SK-N-MC (cell line): ENCODE measurements at places on chromosomes 7 and 10.

- no peak for DNase-seq
These were observed 562.9 kb upstream of the ADARB2 start for GRCh38 chr10:2300231-2300630.

GRCh38 chr7:12839508-12840153 lies 152.2 kb downstream of the ARL4A start:
- no peak for DNase-seq

- no peak for DNase-seq
These were observed 59.8 kb downstream of the CPVL start for GRCh38 chr7:29086545-29086944.

DNA sequence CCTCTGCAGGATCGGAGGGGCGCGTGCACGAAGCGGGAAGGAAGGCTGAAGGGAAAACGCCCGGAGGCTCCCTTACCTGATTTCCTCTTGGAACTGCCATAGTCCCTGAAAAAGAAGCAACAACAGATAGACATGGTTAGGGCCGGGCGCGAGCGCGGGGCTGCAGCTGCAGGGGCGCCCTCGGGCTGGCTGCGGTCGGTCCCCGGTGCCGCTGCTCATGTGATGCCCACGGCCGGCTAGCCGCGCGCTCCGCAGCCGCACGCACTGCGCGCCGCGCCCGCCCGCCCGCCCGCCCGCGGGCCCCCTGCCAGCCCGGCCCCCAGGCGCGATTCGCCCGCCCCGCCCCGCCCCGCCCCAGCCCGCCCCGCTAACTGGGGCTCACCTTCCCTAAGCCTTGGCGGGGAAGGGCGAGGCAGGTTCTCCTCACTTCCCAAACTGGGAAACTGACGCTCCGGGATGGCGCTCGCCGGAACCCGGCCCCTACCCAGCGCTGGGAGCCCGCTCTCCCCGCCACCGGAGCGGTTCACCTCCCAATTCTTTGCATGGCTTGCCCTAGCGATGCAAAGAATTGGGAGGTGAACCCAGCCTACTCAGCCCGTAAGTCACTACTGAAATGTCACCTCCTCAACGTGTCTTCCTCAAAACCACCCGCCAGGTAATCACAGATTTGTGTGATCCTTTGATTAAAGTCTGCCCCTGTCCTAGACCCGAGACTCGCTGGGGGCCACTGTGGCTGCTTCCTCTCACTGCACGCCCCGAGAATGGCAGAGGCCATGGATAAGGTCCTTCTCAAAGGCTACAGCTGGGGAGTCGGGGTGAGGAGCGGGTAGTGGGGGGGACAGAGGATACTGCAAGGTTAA lies 162.2 kb downstream of the SH3PXD2A start:
- DNase-seq = no peak

DNA sequence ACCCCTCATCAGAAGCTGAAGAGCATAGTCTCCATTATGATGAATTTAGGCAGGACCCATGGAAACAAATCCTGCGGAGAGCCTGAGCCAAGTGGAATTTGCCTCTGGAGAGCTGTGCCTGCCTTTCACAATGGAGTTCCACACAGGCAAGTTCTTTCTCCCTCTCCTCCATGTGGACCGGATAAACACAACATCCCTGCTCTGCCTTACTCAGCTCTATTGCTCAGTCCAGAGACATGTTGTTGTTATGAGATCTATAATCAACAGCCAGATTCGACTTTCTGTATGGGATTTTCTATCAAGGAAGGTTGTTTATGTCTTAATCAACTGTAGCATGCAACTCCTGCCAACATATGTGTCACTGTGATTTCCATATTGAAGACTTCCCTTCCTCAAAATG lies 59.5 kb upstream of the ELMO1 start:
- DNase-seq = no peak

- no peak for DNase-seq
These were observed 2.9 kb downstream of the HKDC1 start for GRCh38 chr10:69223028-69223342.

- no peak for DNase-seq
These were observed 24.6 kb downstream of the SCRN1 start for GRCh38 chr7:29965030-29965429.

DNA sequence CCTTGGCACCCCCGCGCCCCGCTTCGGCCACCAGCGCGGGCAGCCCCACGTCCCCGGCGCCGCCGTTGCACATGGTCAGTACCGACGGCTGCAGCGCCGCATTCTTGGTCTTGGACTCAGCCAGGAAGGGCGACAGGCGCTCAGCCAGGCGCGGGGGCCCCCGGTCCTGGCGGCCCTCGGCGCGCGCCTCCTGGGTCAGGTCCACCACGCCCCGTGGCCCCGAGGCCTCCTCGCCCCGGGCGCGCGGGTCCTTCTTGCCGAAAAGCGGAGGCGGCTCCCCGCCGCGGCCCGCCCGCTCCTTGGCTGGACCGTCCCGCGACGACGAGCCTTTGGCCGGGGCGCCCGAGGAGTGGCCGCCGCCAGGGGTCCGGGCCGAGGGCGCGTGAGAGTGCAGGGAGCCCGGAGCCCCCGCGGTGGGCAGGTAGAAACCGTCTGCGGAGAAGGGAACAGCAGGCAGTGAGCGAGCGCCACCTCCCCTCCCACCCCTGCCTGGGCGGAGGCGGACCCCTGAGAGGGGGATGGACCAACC lies 34.7 kb downstream of the TNRC18 start:
- no peak for DNase-seq

DNA sequence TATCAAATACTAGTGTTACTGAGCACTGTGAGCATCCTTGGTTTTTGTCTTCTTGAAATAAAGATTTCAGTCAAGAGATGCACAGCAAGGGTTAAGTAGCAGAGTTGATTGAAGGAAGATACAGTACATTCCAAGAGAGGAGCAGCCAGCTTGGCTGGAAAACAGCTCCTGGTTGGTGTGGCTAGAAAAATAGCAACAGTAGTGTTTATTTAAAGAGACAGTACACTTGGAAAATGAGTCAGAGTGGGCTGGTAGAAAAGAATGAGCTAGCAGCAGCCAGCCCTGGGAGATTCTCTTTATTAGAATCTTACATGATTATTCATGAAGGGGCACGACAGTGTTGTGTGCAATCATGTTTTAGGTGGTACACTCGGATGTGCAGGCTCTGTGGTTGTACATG lies 1016.4 kb upstream of the SORCS1 start:
- DNase-seq = no peak

GRCh38 chr10:14173706-14174594 lies 156.8 kb downstream of the FRMD4A start:
- no peak for DNase-seq
